Activated CD4-positive, alpha-beta T cell treated with anti-CD3 and anti-CD28 coated beads, Interleukin-2, amount 50 U/mL, for 48 hours (primary cell): ENCODE measurements at places on chromosomes 5 and 9.

DNA sequence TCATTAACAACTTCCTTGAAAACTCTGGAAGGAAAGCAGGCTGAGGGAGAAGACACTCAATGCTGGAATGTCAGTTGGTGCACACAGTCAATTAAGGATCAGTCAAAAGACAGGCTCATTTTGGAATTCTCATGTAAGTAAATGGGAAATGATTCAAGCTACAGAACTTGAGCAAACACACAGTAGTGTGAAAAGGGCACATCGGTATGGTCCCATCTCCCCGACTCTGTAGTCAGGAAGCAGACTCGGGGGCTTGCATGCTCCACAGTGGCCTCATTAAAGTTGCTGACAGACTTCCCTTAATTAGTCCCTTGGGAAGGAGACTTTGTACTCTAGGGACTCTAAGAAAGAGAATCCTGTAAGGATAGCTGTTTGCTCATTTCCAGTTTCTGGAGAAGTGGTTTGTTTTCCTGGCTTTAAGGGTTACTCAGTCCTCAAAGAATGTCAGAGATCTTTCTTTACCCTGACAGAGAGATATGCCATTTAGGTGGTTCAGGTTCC is 339.2 kb downstream of the ADAMTS6 start:
- no peak for DNase-seq

GRCh38 chr5:32160228-32160627 is 13.9 kb downstream of the GOLPH3 start:
- no peak for DNase-seq

- DNase-seq, result peak; percentile 68
Measured at GRCh38 chr5:74640954-74641734, 616 bp upstream of the ENC1 start.

GRCh38 chr5:81125959-81126358 is 107.2 kb upstream of the CKMT2 start:
- no peak for DNase-seq

GRCh38 chr5:148085977-148086705 is 22.4 kb downstream of the SPINK5 start:
- DNase-seq, result no peak

- DNase-seq, result no peak
Measured at GRCh38 chr9:132982458-132982857, 4.0 kb downstream of the GFI1B start.

- no peak for DNase-seq
Measured at GRCh38 chr5:125654392-125654791, 768.8 kb upstream of the GRAMD2B start.

DNA sequence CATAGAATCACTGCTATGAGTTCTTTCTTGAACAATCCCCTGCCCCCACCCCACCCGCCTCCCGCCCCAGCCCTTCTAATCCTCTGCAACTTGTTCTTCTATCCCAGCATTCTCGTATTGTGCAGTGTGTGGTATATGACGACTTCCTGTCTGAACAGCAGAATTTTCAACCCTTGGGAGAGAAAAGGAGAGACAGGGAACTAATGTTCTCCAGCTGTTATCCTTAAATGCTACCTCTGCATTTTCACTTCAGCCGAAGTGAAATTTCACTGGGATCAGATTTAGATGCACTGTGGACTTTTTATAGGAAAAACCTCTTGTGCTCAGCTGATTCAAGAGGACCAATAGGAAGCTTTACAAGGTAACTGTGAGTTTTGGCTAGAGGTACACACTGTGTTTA is 2.2 kb downstream of the FBXL7 start:
- no peak for DNase-seq

- no peak for DNase-seq
Measured at GRCh38 chr9:37026931-37027581, 7.0 kb downstream of the PAX5 start.

- DNase-seq, result no peak
Measured at GRCh38 chr9:77426712-77427111, 221.4 kb downstream of the GNA14 start.

DNA sequence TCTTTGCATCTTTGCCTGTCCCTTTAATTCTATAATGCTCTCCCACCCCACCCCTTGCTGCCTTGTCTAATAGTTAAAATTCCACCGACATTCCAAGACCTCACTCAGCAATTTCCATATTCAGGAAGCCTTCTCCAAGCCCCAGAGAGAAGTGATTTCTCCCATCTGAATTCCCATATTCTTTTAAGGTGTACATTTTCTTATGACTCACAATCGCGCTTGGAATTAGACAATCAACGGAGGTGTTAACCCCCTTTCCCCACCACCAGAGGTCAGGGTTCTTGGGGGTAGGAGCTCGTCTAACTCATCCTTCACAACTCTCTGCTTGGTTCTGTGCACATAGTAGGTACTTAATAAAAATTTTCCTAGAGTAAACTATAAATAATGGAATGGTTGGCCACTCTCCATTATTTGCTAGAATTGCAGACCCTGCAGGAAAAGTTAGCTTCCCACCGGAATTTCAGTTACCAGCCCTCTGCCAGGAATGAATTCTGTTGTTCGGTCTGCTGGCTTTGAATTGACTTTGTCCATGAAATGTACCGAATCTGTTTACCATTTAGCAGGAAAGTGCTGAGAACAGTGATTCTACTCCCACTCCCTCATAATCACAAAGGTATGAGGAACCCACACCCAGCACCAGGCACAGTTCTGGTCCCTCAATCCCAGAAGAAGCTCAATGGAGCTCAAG is 5.0 kb downstream of the KCNIP1 start:
- DNase-seq, result no peak

DNA sequence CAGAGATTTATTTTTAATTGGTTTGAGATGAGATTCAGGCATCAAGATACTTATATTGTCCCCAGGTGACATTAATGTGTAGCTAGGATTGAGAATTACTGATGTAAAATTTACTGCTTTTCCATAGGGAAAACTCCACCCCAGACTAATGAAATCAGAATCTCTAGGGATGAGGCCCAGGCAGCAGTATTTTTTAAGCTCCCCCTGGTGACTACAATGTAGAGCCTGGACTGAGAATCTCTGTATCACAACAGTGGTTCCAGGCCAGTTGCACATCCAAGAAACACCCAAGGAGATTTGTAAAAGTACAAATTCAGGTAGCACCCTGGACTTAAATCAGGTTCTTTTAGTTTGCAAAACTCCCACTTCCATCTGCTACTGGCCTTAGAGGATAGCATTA is 185.7 kb downstream of the MARCHF11 start:
- no peak for DNase-seq

GRCh38 chr5:138884554-138884953 is 9.4 kb upstream of the LRRTM2 start:
- no peak for DNase-seq

GRCh38 chr5:8184455-8185063 is 315.6 kb downstream of the MTRR start:
- peak; percentile 55 for DNase-seq

DNA sequence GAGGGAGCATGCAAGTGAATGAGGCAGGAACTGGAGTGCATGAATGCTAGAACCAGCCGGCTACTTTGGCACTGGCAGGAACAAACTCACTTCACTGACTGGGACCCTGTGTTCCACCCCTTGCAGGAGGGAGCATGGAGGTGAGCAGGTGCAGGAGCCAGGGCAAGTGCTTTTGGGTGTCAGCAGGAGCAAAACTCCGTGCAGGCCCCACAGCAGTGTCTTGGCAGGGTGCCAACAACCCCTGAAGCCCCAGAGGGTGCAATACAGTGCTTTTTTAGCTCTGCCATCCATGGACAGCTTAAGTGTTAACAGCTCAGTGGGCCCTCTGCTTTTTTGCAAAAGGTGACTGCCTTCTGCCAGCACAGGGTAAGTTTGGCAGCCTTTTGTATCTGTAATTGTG is 245.8 kb upstream of the PCSK5 start:
- DNase-seq, result no peak

GRCh38 chr5:79193643-79194042 is 42.3 kb upstream of the JMY start:
- DNase-seq, result no peak

GRCh38 chr5:109161914-109162683 is 247.7 kb downstream of the PJA2 start:
- DNase-seq, result no peak

- no peak for DNase-seq
Measured at GRCh38 chr5:155064580-155064979, 51.0 kb downstream of the KIF4B start.
